NCI-H460 (cell line): ENCODE measurements at places on chromosomes 4 and X.

DNA sequence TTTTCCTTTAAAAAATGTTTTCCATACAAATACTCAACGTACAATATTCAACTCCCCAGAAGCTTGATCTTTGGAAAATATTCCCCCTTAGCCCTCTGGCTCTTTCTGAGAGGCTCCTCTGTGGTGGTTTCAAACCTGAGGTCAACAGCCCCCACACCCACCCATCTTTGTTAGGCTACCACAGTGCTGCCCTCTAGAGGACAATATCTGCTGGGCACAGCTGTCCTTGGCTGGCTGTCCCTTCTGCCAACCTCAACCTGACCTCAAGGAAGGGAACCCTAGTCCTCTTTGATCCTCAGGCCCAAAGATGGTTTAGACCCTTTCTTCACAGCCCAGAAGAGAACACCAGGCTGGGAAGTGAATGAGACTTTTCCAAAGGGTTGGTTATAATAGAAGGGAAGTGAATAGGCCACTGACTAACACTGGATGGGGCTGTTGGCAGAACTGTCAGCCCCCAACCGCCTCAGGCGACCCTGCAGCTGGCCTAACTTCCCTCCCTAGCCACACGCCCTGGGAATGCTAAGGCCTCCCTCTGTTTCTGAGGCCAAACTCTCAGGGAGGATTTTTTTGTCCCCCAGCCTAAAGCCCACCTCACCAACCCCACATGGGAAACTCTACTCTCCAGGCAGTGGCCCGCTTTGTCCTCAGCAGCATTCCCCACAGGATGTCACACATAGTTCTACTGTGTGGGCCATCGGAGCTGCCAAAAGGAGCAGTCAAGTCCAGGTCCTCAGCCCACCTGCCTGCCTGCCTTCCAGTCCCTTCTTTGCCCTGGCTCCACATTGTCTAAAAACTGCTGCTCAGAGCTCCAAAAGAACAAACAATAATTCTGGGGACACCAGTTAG lies 34.3 kb downstream of the NYX start:
- peak; percentile 41 for DNase-seq

GRCh38 chr4:101142259-101142658 lies 205.1 kb downstream of the PPP3CA start:
- no peak for DNase-seq

- no peak for DNase-seq
Measured at GRCh38 chr4:54268151-54268550, 39.1 kb downstream of the PDGFRA start.

- DNase-seq, result no peak
Measured at GRCh38 chr4:156595041-156595440, 376.6 kb downstream of the PDGFC start.

- no peak for DNase-seq
Measured at GRCh38 chr4:151099976-151100417, 569 bp downstream of the RPS3A start.

DNA sequence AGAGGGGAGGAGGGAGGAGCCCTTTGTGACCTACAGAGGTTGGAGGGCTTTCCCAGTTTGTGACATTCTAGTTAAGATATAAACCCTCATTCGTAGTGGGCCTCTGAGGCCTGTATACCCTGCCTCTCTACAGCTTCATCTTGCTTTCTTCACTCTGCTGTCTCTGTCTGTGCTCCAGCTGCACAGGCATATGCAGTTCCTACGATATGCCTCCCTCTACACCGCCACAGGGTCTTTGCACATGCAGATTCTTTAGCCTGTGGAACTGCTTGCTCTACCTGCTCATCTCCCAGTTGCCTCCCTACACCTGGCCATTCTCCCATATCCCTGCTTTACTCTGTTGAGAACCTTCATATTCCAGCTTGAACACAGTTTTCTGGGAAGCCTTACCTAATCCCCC lies 38.1 kb downstream of the SLIT2 start:
- DNase-seq, result no peak

DNA sequence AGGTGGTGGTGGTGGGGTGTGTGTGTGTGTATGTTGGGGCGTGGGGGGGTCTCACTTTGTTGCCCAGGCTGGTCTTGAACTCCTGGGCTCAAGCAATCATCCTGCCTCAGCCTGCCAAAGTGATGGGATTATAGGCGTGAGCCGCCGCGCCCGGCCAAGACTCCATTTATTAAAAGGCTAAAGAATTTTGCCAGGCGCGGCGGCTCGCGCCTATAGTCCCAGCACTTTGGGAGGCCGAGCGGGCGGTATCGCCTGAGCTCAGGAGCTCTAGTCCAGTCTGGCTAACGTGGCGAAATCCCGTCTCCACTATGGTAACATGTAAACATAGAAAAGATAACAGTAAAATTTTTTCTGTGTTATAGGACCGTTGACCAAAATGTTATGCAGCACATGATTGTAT lies 3.7 kb upstream of the UBA1 start:
- DNase-seq, result no peak

DNA sequence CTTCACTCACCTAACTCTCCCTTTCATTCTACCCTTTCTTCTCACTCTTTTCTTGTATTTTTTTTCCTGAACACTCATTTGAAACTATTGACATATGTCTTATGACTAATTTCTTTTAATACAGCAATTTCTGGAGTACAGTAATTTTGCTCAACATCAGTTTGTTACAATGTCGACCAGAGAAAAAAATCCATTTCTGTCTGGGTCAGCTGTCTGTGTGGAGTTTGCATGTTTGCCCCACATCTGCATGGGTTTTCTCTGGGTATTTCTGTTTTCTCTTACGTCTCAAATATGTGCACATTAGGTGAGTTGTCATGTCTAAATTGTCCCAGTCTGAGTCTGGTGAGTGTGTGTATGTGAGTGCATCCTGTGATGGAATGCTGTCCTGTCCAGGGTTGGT lies 294.8 kb downstream of the HS3ST1 start:
- DNase-seq, result no peak

- no peak for DNase-seq
Measured at GRCh38 chr4:720111-720860, 14.7 kb downstream of the PCGF3 start.

DNA sequence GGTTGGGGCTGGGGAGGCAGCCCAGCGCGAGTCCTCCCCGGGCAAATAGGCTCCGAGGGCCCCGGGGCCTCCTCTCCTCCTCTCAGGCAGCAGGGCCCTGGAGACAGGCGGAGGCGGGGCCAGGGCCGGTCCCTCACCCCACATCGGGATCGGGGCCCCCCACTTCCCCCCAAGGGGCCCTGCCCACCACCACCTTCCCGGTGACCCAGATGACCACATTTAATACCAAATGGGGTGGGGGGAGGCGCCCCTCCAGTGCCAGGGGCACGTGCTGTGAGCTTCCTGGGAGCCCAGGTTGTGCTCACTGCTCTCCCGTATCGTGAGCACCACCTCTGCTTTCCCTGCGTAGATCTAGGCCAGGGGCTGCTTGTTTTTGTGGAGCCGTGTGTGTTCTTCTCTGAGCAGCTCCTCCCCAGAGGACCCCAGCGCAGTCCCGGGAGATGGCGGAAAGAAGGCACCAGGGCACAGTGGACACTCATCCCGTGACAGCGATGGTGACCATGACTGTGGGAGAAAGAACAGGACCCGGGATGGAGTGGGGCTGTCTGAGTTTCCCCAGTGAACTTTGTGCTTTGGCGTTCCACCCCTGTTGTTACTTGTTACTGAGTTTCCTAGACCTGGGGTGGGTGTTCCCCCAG lies 2.1 kb downstream of the PNMA6A start:
- DNase-seq, result no peak

GRCh38 chr4:93749292-93749761 lies 79.2 kb upstream of the ATOH1 start:
- DNase-seq, result no peak

GRCh38 chr4:157423526-157424020 lies 203.0 kb downstream of the GRIA2 start:
- DNase-seq, result no peak

- DNase-seq, result no peak
Measured at GRCh38 chr4:40238008-40238699, 41.3 kb downstream of the RHOH start.

DNA sequence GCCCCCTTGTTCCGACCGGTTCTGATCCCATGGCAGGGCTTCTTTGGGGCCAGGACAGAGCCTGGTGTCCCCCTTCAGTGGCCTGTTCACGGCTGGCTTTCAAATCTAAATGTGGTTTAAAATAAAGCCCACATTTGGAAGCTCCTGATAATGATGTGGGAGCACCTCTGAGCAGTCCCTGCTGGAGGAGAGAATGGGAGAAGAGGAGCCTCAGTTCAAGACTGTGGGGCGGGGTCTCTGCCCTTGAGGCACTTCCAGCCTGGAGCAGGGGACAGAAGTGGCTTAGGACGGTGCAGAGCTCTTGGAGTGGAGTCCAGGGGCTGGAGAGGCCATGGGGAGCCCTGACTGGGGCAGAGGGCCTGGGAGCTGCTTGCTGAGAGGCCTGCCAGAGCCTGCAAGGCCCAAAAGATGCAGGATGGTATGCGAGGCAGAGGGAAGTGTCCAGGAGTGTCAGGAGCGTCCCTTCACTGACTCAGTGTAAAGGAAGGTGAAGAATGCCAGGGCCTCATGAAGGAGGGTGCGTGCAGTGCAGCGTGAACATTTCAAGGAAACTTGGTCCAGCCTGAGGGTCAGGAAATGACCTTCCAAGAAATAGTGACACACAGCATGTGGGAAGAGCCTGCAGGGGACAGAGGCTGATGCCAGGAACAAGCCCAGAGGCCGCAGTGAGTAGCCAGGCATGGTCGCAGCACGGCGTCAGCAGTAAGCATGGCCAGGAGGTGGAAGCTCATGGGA lies 21.1 kb upstream of the TADA2B start:
- no peak for DNase-seq

- peak; percentile 25 for DNase-seq
Measured at GRCh38 chrX:154457491-154458115, 478 bp upstream of the PLXNA3 start.

GRCh38 chr4:171809854-171810253 lies 3.4 kb upstream of the GALNTL6 start:
- DNase-seq, result no peak

DNA sequence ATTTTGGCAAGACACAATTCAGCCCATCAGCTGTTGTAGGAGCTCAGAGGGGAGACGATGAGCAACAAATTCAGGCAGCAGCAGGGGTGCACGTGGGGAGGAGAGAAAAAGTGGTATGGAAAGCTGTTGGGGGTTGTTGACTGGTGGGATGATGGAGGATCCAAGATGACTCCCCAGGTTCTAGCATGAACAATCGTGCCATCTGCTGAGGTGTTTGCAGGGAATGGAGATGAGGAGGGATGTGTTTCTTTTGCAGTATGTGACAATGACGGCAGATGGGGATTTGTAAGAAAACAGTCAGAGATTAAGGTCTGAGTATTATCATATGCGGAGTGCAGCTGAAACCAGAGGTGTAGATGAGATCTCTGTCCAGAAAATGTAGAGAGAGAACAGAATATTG lies 63.3 kb downstream of the SEL1L3 start:
- DNase-seq, result no peak

GRCh38 chr4:37471971-37472370 lies 214.2 kb downstream of the RELL1 start:
- DNase-seq, result no peak

DNA sequence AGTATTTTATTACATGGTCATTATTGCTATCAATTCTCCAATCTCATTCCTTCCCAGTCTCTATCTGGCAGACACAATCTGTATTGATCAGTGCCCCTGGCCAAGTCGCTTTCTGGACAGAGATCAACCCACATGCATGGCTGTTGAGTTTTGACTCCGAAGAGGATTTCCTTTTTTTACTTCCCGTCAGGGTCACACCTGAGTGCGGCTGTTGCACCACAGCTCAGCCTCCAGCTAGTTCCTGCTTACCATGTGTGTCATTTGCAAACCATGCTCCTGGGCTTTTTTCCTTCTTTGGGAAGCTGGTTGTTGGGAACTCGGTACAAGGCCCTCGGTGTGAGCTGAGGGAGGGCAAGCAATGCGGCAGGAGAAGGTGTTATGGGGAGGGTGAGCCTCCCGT lies 11.7 kb downstream of the MAGED2 start:
- no peak for DNase-seq
